ENCODE measurements at places on chromosomes 16 and 17.

GRCh38 chr17:56158915-56159825, 5.9 kb downstream of the ANKFN1 start:
- DNase-seq, result no peak

- DNase-seq, result no peak
These were observed 15.1 kb downstream of the TRPV3 start for GRCh38 chr17:3542410-3543088.

DNA sequence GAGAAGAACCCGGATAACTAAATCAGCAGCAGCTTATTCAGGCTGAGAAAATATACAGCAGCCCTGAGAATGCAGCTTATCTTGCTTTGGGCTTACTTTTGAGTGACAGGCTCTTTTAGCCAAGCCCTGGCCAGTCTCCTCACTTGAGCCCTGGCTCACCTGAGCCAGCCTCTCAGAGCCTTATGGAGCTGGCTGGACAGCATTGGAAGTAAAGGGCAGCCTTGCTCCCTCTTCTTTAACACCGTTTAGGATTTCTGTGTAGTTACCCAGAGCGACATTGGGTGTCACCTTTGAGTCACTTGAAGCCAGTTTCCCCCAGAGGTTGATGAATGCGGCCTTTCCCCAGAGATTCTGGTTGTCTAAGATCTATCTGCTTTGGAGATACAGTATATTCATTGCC, 7.7 kb upstream of the NPIPB2 start:
- peak; percentile 3 for DNase-seq

DNA sequence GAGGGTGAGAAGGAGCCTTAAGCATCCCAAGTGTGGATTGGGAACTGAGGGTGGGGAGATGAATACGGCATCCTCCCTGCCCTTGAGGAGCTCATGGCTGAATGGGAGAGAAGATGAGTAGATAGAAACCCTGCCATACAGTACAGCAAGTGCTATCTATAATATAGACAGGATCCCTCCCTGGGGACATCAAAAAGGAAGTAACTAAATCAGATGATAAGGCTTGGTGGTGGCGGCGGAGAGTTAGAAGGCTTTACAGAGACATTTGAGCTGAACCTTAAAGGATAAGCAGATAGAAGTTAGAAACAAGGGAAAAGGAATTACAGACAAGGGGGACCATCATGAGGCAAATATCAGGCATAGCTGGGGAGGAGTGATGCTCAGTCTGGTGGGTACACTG, 67.5 kb upstream of the TMEM132E start:
- no peak for DNase-seq

DNA sequence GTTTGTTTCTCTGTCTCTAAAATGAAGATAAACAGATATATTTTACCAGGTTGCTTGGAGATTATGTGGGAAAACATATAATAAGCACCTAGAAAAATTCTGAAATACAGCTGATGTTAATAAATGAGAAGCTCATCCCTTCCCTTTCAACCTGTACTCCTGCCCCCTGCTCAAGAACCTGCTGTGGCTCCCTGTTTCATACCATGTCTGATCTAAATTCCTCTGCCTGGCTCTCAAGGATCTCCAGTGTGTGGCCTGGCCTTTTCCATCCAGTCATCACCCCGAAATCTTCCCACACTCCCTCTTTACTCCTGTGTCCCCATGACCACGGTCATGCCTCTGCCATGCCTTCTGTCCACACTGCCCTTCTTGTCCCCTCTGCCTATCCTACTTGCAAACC, 19.4 kb upstream of the DLX4 start:
- DNase-seq, result no peak

- DNase-seq, result no peak
These were observed 6.1 kb upstream of the TSPOAP1 start for GRCh38 chr17:58334661-58335060.

DNA sequence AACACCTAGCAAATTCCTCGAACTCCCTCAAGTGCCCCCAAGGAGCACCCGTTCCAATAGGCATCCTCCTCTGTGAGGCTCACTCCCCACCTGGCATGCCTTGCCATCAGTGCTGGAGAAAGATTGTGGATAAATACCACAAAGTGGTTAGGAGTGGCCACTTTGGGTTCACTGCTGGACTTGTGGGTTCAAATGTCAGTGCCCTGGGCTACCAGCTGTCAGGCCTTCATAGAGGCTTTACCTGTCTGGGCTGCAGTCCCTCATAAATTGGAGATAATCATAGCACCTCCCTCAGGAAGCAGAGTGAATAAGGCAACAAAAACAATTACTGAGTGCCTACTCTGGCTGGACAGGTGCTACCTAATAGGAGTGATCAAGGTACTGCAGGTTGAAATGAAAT, 1.5 kb upstream of the SYT17 start:
- no peak for DNase-seq

DNA sequence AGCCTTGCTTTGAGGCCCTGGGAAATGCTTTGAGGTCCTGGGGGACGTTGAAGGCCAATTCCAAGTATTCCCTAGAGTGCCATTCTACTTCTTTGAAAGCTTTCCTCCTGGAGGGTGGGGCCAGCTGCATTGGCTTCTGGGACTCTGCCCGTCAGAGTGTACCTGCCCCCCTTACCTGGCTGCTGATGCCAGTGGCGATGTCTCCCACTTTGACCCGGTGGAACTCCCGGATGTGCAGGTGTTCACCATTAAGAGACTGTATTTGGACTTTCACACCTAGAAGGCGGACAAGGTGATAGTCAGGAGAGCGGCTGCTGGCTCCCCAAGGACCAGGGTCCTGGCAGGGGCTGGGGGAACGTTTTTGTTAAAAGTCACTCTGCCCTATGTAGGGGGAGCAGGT, 3.1 kb upstream of the SPATA32 start:
- no peak for DNase-seq

DNA sequence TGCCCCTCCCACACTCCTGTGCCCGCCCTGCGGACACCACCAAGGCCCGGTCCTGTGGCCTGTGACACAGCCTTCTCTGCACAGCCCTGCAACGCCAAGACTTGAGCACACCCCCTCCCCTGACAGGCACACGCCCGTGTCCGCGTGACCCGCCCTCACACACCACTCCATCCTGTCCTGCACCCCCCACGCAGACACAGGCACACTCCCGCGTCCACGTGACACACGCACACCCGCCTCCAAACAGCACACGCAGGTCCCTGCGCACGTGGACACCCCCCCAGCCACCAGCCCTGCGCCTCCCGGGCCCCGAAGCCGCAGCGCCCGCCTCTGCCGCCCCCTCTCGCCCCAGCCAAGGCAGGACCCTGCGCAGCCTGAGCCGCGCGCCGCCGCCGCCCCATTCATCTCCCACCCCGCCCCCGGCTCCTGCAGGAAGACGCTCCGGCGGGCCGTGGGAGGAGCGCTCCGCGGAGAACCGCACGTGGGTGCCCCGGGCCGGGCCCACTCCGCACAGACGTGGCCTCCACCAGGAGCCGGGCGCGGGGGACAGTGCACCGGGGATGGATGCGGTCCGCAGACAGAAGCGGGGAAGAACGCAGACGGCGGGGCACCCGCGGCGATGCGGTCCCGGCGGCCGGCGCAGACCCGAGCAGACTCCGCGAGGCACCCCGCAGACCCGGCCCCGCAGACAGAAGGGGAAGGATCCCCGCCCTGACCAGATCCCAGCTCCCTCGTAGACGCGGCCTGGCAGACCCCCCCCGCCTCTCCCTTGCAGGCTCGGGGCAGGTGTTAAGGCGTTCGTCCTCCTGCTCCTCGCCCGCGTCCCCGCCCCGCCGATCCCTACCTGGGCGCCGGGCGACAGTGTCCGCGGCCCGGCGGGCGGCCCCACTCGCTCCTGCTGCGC, 506 bp downstream of the CAMKK1 start:
- DNase-seq, result peak; percentile 75

GRCh38 chr16:1936945-1937479, 6.0 kb downstream of the MSRB1 start:
- DNase-seq, result no peak

GRCh38 chr17:65495122-65496055, 66.1 kb downstream of the AXIN2 start:
- peak; percentile 3 for DNase-seq

GRCh38 chr17:82949984-82950383, 110.2 kb upstream of the ZNF750 start:
- no peak for DNase-seq

DNA sequence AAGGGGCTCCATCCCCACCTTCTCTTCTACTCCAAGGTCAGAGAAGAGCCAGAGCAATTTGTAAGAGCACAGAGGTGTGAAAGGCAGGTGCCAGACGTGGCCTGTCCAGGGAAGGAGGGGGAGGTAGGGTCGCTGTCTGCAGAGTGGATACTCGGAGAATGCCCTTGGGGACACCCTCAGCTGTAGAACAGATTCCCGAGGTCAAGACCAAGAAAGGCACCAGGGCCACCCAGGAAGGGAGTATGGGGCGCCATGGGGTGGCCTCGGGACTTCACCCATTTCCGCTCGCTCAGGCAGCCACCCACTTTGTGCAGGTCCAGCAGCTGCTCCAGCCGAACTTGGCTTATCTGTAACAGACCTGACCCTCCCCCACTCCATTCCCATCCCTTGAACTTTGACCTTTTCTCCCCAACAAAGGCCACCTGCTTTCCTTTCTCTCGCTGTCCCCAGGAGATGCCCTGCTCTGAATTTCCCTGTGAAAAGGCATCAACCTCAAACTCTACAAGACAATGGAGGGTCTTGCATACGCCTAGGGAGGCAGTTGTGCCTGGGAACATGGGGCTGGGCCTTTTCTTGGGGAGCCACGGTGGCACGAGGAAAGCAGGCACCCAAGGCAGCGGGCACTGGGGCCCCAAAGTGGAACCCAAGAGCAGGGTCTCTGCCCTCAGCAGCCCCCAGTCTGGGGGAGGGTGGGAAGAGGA, 11.3 kb upstream of the AXIN2 start:
- no peak for DNase-seq

GRCh38 chr17:5364156-5364555, 55.3 kb downstream of the NUP88 start:
- no peak for DNase-seq

DNA sequence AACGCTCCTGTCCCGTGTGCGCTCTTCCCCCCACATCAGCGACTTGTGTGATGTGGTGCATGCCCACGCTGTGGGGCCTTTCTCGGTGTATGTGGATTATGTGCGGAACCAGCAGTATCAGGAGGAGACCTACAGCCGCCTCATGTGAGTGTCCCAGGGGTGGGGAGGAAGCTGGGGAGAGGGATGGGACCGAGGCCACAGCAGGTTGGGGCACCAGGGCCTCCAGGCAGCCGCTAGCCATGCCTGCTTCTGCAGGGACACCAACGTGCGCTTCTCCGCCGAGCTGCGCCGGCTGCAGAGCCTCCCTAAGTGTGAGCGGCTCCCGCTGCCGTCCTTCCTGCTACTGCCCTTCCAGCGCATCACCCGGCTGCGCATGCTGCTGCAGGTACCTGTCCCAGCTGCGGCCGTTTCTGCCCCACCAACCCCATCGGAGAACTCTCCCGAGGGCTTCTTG, 5.8 kb downstream of the ARHGEF15 start:
- DNase-seq, result no peak

DNA sequence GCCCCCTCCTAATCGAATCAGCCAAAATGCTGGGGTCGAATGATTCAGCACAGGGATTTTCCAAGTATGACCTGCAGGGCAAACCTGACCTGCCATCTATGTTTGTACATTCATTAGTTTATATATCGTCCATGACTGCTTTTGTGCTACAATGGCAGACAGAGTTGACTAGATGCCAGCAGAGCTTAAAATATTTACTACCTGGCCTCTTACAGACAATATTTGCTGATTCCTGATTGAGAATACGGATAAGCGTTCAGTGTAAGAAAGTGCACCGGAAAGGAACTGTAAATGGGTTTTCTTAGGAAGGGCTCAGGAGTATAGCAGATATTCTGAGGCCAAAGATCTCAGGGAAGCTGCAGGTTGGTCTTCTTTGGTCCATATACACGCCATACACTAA, 11.7 kb upstream of the TOM1L1 start:
- DNase-seq, result no peak

GRCh38 chr17:35028531-35029262, 34.8 kb downstream of the RFFL start:
- DNase-seq, result no peak

DNA sequence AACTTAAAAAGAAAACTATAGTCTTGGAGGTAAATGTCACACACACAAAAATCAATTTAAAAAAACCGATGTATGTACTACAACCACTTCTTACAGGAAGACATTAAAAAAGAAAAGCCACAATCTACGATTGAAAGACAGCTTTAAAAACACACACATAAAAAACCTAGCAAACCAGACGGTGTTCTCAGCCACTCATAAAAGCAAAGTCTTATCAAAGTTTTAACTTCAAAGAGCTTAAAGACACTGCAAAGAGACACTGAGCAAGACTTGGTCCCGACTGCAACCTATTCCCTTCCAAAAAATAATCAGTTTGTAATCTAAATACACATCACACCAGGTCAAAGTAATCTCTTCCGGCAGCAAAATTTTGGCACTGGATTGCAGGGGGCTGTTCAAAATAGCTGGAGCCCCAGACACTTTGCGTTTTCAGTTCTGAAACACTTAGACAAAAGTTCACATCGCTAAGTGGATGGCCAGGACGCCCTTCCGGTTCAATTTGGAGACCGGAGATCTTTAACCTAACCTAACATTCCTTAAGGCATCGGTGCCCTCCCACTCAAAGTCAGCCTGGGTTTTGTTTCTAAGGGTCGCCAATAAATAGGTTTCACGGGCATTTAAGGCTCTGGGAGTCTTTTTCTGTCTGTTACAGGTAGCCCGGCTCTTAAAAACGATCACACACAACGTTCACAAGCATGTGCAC, 2.6 kb downstream of the ZCCHC14 start:
- DNase-seq, result peak; percentile 33

- no peak for DNase-seq
These were observed 587.9 kb downstream of the CDH13 start for GRCh38 chr16:83214671-83215070.

DNA sequence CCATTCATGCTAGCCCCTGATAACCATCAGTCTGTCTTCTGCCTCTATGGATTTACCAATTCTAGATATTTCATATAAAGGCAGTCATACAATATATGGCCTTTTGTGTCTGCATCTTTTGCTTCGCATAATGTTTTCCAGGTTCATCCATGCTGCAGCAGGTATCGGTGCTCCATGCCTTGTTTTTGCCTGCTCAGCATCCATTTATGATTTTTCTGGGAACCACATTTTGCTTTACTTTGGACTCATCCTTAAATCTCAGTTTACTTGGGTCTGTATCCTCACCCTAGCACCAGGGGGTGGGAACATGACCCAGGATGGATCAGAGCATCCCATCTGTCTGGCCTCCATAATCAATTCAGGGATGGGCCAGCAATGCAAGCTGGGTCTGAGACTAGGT, 325.7 kb downstream of the XYLT1 start:
- no peak for DNase-seq

DNA sequence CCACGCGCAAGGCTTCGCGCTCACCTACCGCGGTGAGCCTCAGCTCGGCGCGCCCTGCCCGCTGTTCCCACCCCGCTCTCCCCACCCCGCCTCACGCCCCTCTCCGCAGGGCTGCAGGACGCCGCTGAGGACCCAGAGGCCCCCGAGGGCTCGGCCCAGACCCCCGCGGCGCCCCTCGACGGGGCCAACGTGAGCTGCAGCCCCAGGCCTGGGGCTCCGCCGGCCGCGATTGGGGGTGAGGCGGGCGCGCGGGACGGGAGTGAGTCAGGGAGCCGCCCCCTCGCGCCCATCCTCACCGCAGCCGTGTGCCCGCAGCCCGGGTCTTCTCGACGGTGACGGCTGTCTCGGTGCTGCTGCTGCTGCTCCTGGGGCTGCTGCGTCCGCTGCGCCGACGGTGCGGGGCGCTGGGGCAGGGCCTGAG, 1.9 kb upstream of the PAQR4 start:
- DNase-seq, result no peak

Measured in CD4-positive, alpha-beta T cell treated with Interleukin-2 at 100 ng/mL for 4 hours (primary cell).